ENCODE measurements at places on chromosomes 7 and 10. TPM values are rescaled to one million over a fixed set of nuclear protein-coding genes. Genes with fewer than 3 reads are reported as not detected.

TEX47 gene
- not detected for total RNA-seq

ZNF394 gene
- 17.2 TPM for total RNA-seq

JAKMIP3 gene
- total RNA-seq, result 0.07 TPM

SPDYE5 gene
- total RNA-seq, result not detected

CCDC7 gene
- total RNA-seq, result 4.2 TPM

TUBAL3 gene
- 0.73 TPM for total RNA-seq

SH2D4B gene
- total RNA-seq, result not detected

ACSL5 gene
- 0.17 TPM for total RNA-seq

LRGUK gene
- total RNA-seq, result 0.17 TPM

NAT16 gene
- not detected for total RNA-seq

GATA3 gene
- total RNA-seq, result 7.7 TPM

PPP1R3A gene
- total RNA-seq, result not detected

COBL gene
- not detected for total RNA-seq

COL26A1 gene
- total RNA-seq, result not detected

DNA sequence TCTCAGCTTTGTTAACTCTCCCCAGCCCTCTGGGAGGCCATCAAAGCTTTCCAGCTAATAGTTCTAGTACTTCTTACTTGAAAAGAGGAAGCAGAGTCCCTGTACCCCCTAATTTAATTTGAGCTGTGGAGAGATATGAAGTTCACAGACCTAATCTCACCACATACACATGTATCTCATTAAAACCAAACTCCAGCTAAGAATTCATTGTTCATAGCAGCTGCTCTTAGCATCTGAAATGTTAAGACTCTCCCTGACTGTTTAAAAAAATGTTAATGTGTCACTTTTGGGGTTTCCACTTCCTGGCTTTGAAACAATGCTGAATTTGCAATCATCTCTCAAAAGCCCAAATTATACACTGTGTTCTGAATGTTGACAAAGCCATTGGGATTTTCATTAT lies 16.2 kb upstream of the MRC1 start:
- DNase-seq, result no peak

- no peak for DNase-seq
These were observed 34.0 kb upstream of the DGKB start for GRCh38 chr7:14936554-14936953.

GRCh38 chr7:150791304-150791703 lies 8.9 kb downstream of the TMEM176B start:
- no peak for DNase-seq

- no peak for DNase-seq
These were observed 8.6 kb upstream of the INHBA start for GRCh38 chr7:41711283-41712064.

- no peak for DNase-seq
These were observed 81.1 kb downstream of the SVIL start for GRCh38 chr10:29553544-29554250.

- no peak for DNase-seq
These were observed 72.4 kb upstream of the LRRC4 start for GRCh38 chr7:128103498-128104107.

DNA sequence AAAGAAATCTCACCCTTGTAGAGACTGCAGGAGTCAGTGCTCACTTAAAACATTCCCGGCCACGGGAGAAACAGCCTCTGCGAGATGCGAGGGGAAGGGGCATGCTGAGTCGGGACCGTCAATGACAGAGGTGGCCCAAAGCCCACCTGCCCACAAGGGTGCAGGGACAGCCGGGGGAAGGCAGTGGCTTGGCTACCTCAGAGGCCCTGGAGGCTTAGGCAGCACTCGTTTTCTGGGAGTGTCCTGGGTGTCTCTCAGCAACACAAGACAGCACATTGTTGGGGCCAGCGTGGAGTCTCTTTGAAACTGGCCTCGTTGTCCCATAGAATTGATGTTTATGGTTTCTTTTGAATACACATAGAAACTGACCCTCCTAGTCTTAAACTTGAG lies 25.6 kb upstream of the SYCE1 start:
- no peak for DNase-seq

DNA sequence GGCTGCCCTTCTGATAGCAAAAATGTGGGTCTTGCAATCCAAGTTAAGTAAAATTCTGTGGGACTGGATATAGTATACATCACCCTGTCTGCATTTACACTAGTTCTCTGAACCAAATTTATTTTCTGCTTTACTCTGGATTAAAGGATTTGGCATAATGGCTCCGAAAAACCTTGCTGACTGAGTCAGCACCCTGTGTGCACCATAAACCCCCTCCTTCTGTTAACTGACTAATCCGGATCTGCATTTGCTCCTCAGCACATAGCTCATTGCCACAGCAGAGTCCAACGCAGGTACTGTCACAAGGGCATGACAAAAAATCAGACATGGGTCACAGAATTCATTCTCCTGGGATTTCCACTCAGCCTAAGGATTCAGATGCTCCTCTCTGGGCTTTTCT lies 1.3 kb downstream of the OR2A5 start:
- DNase-seq, result no peak

- no peak for DNase-seq
These were observed 18.5 kb upstream of the FAM133B start for GRCh38 chr7:92608380-92609322.

DNA sequence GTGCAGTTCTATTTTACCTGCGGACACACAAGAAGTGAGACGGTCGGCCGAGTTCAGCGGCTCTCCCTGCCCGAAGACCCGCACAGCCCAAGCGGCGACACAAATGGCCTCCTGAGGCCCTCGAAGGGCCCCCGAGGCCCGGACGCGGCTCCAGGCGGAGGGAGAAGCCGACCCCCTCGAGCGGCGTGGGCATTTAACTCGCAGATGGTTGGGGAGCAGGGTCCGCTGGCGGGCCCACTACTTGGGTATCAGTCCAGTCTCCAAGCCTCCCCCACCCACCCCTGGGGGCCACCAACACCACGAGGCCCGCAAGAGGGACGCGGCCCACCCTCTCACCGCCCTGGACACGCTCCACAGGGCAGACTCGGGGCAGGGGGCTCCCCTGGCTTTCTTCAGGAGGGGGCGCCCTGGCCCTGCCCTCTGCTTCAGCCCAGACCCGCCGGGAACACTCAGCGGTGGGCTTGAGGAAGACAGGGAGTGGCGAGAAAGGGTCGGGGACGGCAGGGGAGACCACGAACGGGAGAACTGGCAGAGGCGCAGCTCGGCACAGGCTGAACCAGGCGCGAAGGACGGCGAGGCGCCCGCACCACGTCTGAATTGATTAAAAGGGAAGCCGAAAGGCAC lies 1.7 kb downstream of the IGF2BP3 start:
- no peak for DNase-seq

GRCh38 chr7:129774871-129775694 lies 163.6 kb downstream of the NRF1 start:
- DNase-seq, result no peak

GRCh38 chr7:158881731-158882130 lies 25.4 kb downstream of the DYNC2I1 start:
- DNase-seq, result no peak

DNA sequence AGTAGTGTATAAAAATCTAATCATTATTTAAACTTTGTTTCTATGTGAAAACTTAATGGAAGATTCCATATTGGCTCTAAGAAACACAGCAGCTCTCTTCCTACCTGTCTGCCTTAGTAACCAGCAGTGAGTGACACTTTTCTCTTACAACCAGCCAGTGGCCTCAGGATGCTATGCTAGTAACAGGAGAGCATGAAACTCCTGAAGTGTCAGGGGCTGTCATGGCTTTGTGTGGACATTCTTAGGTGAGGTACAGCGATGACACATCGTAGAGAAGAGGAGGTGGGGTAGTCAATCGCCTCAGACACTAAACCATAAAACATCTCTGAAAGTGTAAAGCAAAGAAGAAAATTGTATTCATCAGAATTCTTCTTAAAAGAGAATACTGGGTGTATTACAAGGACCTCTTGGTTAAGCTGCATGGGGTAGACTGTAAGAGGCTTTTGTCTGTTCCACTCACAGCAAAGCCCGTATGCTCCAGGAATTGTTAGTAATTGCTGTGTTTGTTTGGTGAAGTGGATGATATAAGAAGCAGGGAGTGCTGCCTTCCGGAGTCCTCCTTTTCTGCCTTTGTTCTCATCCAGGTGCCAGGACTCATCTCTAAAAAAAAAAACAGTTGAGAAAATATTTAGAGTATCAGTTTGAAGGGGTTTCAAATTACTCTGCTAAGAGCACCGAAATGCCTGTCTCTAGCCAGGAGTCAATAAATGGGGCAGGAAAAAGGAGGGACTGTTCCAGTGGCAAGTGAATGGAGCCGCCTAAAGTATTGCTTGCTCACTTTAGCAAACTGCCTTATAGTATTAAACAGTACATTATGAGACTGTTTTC lies 518.8 kb downstream of the CNTNAP2 start:
- no peak for DNase-seq

DNA sequence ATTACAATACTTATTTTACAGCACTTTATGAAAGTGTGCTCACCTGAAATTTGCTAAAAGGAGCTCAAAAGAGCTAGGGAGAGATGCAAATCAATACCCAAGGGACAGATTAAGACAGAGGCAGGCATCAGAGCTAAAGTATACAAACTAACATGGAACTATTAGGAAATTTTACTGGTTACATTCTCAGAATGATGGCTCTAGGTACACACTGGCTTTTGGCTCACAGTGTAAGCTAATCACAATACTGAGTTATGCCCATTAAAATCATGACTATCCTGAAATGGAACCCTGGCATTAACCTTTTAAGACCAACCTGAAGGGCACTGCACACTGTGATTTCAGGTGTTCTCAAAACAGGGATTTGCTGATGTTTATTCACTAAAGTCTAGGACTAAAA lies 98.1 kb downstream of the NT5C2 start:
- DNase-seq, result no peak

GRCh38 chr7:48209004-48209600 lies 37.8 kb downstream of the ABCA13 start:
- DNase-seq, result no peak

GRCh38 chr10:21954132-21954531 lies 49.4 kb downstream of the DNAJC1 start:
- DNase-seq, result no peak

- no peak for DNase-seq
These were observed 211.5 kb upstream of the PRSS1 start for GRCh38 chr7:142537760-142538159.

DNA sequence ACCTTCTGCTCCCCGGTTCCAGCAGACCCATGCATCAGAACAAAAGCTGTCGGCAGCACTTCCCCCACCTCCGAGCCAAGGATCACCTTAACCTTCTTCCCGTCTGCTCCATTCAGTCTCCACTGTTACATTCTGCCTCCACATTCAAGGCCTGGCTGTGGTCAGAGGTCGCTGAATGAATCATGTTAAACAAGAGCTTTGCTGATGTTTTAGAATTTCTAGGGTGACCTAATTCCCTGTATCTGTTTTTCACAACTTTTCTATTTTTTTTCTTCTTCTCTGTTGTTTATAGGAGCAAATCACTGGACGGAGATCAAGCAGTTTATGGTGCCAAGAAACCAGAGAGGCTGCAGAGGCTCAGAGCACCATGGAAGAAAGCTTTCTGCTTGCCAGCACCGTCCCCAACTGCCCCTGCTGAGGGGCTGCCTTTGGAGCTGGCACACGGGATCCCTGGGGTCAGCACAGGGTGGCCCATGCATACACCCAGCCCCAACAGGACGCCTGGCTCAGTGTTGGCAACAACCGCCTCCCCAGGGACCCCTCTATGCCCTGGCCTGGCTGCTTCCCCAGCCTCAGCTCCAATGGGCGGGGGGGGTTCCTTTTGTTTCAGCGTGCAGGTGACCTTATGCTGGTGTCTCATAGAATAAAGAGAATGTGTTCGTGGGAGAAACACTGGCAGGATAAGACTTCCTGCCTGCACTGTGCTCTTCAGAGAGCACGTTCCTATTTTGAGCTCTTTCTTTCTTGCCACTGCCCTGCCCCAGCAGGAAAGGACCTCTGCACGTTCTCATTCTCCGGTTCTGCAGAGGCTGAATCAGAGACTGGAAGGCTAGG lies 182.7 kb upstream of the LYZL2 start:
- DNase-seq, result no peak

- peak; percentile 26 for DNase-seq
These were observed 130.5 kb downstream of the CDK14 start for GRCh38 chr7:90726623-90727022.

DNA sequence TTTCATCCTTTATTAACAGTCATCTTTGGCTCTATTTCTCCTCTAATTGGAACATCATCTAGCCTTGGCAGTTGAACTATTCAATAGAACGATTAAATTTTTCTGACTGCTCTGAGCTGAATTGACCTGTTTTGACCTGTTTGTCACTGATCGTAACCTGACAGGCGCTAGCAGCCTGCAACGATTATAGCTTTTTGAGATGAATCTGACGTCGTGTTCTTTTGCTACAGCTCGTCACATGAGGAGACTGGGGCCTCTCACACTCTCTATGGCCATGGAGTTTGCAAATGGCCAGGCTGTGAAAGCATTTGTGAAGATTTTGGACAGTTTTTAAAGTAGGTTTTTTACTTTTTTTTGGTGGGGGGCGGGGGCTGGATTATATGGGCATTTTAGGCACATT lies 229.8 kb downstream of the FOXP2 start:
- no peak for DNase-seq

DNA sequence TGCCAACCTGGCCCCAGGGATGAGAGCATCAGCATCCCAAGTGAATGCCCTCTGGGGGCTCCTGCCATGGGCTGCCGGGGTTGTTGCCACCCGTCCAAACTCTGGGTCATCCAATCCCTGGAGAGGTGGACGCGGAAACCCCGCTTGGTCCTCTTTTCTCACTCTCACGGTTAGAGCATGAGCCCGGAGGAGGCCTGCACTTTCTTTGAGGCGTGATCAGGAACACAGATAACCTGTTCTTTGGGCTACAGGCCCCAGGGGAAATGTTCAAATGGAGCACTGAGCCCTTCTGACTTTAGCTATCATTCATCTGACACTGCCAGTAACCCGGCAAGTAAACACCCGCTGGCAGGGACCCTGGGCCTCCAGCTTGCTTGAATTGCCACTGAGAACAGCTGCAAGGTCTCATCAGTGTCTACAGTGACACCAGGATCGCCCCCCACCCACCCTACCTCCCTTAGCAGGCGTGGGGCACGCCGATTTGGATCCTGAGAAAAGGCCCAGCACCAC lies 29.4 kb upstream of the SLF2 start:
- no peak for DNase-seq

- DNase-seq, result no peak
These were observed 21.1 kb downstream of the SLC29A4 start for GRCh38 chr7:5303591-5304505.

GRCh38 chr10:62805231-62806099 lies 945 bp downstream of the ADO start:
- DNase-seq, result peak; percentile 41

GRCh38 chr7:96499532-96499931 lies 177.6 kb upstream of the SLC25A13 start:
- DNase-seq, result no peak

DNA sequence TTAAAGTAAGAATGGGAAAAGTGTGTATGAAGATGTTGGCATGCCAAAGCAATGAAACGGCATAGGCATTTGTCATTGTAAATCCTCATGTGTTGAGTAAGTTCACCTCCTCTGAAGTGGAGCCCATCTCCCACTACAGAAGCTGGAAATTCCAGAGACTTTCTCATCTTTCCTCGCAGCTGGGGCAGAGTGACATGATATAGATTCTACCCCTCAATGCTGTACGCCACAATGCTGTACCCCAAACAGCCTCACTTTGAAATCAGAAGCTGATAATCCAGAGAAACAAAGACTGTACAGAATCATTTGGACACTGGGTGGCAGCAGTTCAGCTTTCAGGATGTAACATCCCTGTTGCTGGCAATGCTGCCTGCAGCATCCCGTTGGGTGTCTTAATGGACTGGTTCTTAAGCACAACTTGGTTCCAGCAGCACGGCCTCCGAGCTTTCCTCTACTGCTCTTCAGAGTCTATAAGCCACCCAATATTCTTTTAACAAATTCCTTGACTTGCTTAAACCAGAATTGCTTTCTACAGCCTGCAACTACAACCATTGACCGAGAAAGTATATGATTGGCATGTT lies 18.8 kb downstream of the ZC3HAV1L start:
- DNase-seq, result peak; percentile 50

GRCh38 chr10:34193931-34194626 lies 621.0 kb downstream of the PARD3 start:
- DNase-seq, result no peak
